ENCODE measurements at places on chromosomes 3 and 15.

DNA sequence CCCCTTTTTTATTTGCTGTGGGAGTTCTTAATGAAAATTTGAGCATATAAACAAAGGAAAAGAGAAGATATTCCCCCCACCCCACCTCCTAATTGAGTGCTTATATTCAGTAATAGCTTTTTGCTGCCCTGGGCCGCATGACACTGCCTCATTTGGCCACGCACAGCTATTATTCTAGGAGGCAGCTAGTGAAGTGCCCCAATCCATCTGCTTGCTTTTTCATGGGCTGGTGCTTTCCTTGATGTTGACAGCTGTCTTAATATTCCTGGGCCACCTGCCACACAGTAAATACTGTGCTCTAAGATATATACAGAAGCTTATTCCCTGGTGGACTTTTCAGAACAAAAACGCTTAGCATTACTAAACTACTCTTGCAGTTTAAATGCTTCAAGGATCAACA is 3.8 kb upstream of the CRYBG3 start:
- no peak for DNase-seq

GRCh38 chr3:27326629-27327545 is 42.3 kb downstream of the NEK10 start:
- peak; percentile 91 for DNase-seq

- DNase-seq: no peak
Observed at GRCh38 chr3:56366641-56367162, 101.6 kb downstream of the ERC2 start.

DNA sequence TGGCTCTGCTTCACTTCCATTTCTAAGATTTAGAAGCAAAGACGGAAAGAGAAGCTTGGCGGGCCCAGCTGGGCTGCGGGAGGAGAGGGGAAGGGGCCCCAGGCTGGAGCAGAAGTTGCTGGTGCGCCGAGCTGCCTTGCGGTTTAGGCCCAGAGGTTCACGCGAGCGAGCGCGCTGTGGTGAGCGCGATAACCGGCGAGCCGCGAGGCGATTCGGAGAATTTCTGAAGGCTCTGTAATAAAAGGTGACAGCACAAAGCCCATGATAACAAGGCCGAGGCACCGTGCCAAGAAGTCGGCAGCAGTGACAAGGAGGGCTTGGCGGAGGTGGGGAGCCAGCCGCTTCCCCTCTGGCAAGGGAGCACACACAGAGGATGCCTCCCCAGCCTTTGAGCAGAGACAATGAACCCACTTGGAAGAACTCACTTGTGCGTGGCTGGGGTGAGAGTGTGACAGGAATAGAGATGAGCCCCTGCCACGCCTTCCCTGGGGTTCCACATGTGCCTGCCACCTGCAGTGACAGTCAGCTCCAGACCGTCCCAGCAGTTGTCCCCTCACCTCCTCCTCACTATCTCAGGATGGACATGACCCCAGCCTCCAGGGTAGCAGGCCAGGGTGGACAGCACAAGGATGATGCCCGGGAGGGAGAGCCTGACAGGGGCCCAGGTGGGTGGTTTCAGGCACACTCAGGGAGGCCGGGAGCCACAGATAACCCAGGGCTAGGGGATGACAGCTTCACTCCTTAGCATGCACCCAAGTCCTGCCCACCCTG is 315.2 kb downstream of the UACA start:
- DNase-seq: no peak

- no peak for DNase-seq
Observed at GRCh38 chr3:70507486-70507885, 195.0 kb upstream of the MDFIC2 start.

GRCh38 chr3:111476701-111477100 is 65.3 kb upstream of the CD96 start:
- no peak for DNase-seq

- DNase-seq: no peak
Observed at GRCh38 chr15:94538280-94538679, 306.9 kb downstream of the MCTP2 start.

DNA sequence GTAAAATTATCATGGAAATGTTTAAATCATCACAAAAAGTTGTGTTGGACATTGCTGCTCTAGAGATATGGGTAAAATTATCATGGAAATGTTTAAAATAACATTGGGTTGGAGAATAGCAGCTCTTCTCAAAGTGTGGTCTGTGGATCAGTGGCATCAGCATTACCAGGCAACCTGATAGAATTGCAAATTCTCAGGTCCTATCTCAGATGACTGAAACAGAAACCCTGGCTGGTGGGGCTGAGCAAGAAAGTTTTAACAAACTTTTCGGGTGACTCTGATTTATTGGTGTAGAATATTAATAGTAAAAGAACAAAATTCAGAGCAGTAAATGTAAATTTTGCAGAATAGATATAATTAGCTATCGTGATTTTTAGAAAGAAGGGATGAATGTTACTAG is 28.9 kb downstream of the NXPE3 start:
- no peak for DNase-seq
